ENCODE measurements at places on chromosomes 7 and 10.
A peak's percentile ranks its signal among the peaks of the same experiment; 100 is the strongest.

- no peak for DNase-seq
Observed at GRCh38 chr7:117949232-117949631, 76.0 kb upstream of the CTTNBP2 start.

GRCh38 chr10:62071846-62072281, 170.4 kb downstream of the ARID5B start:
- DNase-seq: no peak

DNA sequence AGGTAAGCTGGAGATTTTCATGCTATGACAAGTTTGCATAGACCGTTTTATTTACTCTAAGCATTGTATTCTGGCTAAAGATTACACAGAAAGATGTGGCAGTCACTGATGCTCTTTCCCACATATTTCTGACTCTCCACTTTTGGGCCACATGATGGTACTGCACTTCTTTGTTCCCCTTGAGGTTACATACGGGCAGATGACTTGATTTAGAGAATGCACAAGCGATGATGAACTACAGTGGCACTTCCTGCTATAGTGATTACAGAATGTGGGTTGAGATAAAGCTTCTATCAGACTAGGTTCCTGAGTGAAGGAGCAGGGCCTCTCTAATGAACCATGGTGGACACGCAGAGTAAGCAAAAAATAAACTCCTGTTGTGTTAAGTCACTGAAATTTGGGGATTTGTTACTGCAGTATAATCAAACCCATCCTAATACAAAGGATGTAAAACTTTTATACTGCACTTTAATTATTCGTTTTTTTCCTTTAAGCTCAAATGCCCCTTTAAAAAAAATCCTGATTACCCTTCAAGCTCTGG, 177.9 kb downstream of the TAX1BP1 start:
- no peak for DNase-seq

DNA sequence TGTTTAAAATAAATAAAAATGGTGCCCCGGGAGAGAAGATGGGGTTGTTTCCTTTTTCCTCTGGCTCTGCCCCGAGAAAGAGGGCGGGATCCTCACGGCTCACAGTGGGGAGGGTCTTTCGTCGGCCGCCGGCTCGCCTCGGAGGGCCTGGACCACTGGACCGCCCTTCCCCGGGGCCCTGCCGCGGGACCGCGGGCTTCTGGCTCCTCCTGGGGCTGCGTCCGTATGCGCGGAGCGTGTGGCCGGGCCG, 3.5 kb upstream of the IGF2BP3 start:
- no peak for DNase-seq

- no peak for DNase-seq
Observed at GRCh38 chr7:97390915-97391593, 273.6 kb downstream of the SDHAF3 start.

GRCh38 chr7:1948301-1948796, 278.3 kb downstream of the ELFN1 start:
- DNase-seq: no peak

- no peak for DNase-seq
Observed at GRCh38 chr10:29248158-29248557, 40.7 kb upstream of the LYZL1 start.

DNA sequence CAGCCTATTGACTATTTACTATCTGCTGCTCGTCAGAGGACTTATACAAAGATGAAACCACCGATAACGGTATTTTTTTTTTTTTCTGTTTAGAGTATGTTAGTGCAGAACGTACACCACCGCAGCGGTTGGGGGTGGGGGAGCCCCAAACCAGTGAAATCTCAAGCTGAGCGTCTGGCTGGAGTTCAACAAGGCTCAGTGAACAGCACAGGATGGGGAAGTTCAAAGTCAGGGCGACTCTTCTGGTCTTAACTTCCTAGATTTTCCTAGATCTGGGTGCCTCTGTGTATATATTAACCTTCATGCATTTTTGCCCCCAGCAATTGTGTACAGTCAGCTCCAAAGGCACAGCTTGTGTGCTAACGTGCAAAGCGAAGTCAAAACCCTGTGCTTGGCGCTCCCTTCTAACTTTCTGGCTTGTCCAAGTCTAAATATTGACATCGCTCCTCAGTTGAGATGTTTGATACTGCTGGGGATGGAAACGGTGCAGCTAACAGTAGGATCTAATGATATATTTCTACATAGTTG, 1.1 kb downstream of the RHOBTB1 start:
- peak; percentile 54 for DNase-seq

DNA sequence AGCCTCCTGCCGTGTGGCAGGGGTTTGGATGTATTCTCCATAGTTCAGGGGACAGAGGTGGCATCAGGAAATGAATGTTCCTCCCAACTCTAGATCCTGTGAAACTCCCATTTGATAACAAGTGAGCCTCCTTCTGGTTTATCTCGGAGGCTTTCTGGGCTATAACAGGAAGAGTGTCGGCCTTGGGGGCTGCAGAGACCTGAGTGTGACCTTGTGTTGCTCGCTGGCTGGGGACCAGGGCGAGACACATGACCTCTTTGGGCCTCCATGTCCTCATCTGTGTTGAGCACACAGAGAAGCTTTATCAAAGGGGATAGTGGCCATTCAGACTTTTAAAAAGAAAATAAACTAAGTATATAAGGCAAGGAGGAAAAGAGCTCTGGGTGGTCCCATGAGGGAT, 78.0 kb upstream of the SMNDC1 start:
- DNase-seq: no peak

DNA sequence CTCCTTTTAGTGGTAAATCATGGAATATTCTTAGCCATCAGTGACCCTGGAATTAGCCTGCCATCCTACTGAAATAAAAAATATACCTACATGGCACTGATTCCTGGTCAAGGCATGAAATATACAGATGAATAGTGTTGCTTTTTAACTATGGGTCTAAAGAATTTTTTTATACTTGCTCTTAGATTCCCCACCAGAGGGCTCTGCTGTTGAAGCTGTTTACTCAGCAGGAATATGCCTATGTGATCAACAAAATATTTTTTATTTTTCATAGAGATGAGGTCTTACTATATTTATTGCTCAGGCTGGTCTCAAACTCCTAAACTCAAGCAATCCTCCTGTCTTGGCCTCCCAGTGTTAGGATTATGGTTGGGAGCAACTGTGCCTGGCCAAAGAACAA, 13.5 kb downstream of the ZC3HC1 start:
- DNase-seq: no peak

DNA sequence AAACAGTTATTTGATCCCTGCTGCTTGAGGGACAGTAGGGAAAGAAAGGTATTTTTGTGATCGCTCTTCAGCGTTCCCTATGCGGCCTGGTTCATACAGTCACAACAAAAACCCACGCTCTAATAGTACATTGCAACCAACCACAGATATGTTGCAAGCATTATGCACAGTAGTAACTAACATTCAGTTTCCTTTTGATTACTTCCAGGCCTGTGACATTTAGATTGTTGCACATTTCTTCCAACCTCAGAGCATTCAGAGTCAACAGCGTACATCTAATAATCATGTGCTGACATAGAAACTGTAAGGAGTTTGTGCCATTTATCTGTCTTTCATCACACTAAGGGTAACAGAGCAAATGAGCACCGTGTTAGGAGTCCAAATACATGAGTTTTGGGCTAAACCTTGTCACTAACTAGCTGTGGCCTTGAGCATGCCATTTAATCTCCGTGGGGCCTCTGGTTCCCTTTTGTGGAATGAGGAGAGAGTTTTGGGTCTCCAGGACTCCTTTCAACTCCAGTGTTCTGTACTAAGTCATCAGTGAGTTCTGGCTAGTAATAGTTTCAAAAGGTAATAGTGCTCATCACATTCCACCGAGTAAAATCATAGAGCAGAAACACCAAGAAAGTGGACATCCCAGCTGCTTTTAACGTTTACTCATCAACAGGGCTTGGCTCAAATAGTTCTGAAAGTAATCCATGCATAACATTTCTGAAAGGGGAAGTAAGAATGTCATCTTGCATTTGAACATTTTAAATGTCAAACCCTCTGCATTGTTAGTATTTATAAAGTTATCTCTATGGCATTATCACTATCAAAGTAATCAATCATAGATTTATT, 99.0 kb upstream of the FZD1 start:
- no peak for DNase-seq

DNA sequence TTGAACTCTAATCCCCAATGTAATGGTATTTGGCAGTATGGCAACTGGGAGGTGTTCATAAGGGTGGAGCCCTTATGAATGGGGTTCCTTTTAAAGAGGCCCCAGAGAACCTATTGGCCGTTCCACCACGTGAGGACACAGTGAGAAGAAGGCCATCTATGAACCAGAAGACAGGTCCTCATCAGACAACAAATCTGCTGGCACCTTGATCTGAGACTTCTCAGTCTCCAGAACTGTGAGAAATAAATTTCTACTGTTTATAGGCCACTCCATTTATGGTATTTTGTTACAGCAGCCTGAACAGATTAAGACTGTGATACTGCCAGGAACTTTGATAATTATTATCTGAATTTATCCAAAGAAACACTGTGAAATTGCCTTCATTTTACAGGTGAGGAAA, 132.3 kb downstream of the GLI3 start:
- no peak for DNase-seq

DNA sequence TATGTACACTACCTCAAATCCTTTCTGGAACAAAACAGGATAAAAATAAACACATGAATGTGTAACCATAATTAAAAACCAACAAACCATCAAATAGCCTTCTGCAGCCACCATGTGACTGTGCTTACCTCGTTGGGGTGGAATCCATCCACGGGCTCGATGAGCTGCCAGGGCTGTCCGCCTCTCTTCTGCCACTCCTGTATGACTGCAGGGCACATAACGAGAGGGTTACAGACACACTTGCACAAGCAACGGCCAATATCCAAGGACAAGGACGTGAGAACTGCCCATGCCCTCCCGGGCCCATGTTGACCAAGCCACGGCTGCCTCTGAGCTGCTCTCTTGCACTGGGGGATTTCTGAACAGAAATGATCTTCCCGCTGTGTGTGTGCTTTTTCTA, 132.2 kb downstream of the ANLN start:
- no peak for DNase-seq

- DNase-seq: no peak
Observed at GRCh38 chr7:22697876-22698606, 29.0 kb upstream of the IL6 start.

DNA sequence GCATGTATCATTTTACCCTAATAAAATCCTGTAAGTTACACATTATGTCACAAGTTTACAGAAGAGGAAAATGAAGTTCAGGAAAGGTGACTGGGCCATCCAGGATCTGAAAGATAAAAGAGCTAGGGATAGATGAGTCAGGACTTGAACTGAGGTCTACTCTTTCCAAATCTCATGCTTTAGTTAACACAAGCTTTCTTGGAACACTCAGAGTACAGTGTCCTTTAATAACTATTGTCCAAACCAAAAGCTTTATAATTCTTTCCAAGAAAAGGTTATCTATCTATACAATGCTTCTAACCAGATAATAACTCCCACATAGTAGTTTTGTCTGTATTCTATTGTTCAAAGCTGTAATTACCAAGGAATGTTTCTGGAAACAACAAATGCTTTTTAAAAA, 164.6 kb downstream of the LRRN3 start:
- no peak for DNase-seq

GRCh38 chr10:133328358-133329343, 8.0 kb downstream of the CALY start:
- no peak for DNase-seq

DNA sequence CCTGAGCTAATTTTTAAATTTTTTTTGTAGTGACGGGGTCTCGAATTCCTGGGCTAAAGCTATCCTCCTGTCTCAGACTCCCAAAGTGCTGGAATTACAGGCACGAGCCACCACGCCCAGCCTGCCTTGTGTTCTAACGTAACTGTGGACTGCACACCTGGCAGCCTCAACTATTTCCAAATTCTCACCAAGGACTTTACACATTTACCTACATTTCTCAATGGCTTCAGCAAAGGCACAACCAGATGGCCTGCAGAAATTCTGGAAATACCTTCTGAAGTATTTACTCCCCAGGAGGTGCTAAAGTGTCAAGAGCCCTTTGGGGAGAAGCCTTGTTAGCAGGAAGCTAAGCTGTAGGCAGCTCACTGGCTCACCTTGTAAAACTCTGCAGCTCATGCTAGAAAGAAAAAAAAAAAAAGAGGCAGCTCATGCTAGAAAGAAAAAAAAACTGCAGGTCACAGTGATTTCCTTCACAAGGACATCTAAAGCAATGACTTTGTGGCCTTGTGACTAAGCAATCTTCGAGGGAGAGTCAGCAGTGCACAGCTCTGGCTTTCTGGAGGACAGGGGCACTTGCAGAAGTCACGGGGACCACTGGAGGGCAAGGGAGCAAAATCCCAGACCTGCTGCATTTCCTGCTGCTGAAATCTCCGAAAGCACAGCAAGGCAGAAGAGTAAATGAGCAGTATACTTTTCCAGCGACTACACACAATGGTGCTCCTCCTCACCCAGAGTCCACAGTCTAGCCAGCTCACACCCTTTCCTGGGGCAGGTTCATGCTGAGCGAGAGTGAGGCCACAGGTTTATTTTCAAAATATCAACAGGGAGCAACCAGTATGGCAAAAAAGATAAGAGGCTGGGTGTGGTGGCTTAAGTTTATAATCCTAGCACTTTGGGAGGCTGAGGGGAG, 40.4 kb downstream of the BAIAP2L1 start:
- DNase-seq: no peak

GRCh38 chr10:1475098-1475591, 262.2 kb downstream of the ADARB2 start:
- DNase-seq: no peak

DNA sequence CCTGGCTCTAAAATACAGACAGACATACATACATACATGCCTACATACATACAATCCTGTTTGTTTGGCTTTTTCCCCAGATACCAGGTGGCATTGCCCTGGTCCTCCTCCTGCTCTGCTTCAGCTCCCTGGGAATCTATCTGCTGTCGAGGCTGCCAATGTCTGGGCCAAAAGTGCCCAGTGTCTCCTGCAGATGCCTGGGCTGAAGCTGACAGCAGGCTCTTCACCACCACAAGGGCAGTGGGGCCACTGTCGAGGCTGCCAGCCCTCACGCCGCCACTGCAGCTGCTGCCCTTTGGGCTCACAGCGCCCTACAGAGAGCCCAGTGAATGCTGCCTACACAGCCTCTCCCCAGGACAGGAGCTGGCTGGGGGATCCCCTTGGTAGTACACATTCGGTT, 18.0 kb upstream of the STN1 start:
- DNase-seq: no peak

- DNase-seq: no peak
Observed at GRCh38 chr7:512541-513311, 6.9 kb downstream of the PDGFA start.

- no peak for DNase-seq
Observed at GRCh38 chr7:74193913-74194312, 15.9 kb upstream of the LAT2 start.

DNA sequence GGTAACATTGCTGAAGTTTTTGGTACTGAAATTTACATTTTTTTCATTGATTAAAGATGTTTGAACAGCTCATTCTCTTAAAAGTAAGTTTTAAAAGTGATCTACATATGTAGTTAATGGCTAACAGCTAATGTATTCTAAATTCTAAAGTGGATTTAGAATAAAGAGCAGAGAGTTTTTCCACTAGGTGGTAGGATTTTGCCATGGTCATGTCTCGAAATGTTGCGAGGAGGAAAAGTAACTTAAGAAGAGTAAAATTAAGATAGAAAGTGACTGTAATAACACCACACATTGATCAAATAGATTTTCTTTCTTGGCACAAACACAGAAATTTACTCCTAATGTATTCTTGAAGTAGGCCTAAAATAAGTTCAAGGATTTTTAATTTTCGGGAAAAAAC, 19.8 kb downstream of the LSMEM1 start:
- DNase-seq: no peak

- DNase-seq: no peak
Observed at GRCh38 chr7:105354383-105354782, 34.3 kb downstream of the SRPK2 start.

- DNase-seq: no peak
Observed at GRCh38 chr7:108794466-108794865, 224.8 kb downstream of the DNAJB9 start.

GRCh38 chr10:63260860-63261251, 127.7 kb downstream of the NRBF2 start:
- no peak for DNase-seq
